Amniotic epithelial cell (primary cell): ENCODE measurements at places on chromosomes 5 and 9.
A peak's percentile ranks its signal among the peaks of the same experiment; 100 is the strongest.

- DNase-seq: no peak
Measured at GRCh38 chr5:143026380-143026779, 256.2 kb downstream of the ARHGAP26 start.

DNA sequence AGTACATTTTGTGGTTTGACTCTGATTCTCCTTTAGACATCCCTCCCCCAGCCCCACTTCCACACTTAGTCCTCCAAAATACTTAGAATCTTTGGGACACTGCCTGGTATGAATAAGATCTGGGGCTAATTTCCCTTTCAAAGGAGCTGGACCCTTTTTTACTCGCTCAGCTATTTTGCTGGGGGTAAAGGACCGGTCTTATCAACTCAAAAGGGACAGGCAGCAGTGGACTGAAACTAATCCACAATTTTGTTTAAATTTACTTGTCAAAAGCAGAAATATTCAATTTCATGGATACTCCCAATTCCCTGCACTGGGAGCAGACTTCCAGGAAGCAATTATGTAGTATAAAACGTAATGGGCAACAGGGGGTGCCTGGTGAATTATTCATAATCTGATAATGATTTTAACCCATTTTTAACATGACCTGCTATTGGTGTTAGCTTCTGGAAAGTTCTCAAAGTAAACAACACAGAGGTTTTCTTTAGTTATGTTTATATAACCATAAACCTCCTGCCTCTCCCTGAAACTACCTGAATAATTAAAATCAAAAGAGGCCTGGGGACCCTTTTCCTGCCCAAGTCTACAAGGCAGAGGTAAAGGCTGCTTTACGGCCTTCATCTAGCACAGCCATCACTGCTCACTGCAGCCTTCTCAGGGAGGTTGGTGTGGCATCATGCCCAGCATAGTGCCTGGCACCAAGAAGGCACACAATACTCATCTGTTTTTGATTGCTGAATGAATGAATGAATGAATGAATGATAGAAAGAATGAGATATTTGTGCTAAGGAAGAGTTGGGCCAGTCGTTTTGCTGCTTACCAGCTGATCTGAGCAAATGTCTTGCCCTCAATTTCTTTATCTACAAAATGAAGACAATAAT lies 44.2 kb upstream of the GNPDA1 start:
- DNase-seq: no peak

- no peak for DNase-seq
Measured at GRCh38 chr9:84254972-84255371, 85.6 kb downstream of the SLC28A3 start.

GRCh38 chr5:76679231-76679630 lies 36.7 kb upstream of the F2R start:
- DNase-seq: peak; percentile 80

- peak; percentile 36 for DNase-seq
Measured at GRCh38 chr9:104740621-104741020, 6.9 kb upstream of the NIPSNAP3A start.

GRCh38 chr5:138661991-138662434 lies 86.8 kb upstream of the HSPA9 start:
- DNase-seq: no peak

DNA sequence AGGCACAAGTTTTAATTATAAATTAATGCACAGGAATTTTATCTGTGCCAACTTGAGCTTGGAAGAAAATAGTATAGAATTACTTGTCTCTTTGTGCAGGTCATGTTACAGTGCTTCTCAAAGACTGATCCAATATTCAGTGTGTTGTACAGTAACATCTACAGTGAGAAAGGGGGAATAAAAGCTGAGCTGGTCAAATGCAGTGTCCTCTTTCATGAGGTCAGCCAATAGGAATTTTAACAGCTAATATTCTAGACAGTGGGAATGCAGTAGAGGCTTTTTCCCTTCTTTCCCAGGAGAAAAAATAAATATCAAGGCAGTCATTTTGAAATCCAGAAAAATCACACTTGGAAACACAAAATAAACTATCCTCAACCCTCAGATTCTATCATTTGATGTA lies 95.7 kb upstream of the ITGA1 start:
- peak; percentile 42 for DNase-seq

DNA sequence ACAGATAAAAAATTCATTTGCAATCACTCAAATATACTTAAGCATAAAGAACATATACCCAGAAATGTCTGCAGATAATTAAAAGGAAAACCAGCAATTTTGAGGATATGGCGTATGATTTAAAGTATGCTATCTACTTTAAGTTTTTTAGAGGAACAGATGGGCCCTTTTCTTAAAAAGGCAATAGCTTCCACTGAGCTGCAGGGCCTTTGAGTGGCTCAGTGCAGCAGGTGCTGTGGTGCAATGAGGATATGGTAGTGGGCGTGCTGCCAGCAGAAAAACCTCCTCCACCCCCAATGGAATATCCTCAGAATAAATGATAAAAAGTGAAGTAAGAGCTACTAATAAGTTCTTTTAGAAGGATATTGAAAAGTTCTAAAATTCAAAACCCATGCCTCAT lies 814.5 kb downstream of the MTRR start:
- DNase-seq: peak; percentile 15

- no peak for DNase-seq
Measured at GRCh38 chr9:78286946-78287388, 10.0 kb upstream of the PSAT1 start.

GRCh38 chr9:132794730-132795380 lies 83.2 kb downstream of the AK8 start:
- DNase-seq: no peak

DNA sequence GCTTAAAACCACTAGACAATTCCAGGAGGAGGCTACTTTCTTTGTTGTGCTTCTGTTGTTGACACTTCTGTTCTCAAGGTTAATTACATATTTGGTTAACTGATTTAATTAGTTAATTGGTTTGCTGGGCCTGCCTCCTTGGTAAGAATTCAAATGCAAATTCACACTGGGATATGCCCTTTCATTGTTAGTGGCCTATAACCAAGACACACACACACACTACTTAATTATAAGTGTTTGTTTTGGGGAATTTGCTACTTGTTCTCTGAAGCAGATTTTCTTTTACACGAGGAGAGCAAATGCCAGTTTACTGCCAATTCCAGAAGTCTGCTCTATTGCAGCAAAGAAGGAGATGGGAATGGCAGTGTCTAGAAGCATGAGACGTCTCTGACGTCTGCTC lies 101.6 kb upstream of the BASP1 start:
- DNase-seq: no peak

- DNase-seq: peak; percentile 45
Measured at GRCh38 chr5:72107131-72107900, at the start of gene MAP1B. MAP1B (plus strand) TSS chr5:72107475; CDS start chr5:72107532, 57 bp downstream.

DNA sequence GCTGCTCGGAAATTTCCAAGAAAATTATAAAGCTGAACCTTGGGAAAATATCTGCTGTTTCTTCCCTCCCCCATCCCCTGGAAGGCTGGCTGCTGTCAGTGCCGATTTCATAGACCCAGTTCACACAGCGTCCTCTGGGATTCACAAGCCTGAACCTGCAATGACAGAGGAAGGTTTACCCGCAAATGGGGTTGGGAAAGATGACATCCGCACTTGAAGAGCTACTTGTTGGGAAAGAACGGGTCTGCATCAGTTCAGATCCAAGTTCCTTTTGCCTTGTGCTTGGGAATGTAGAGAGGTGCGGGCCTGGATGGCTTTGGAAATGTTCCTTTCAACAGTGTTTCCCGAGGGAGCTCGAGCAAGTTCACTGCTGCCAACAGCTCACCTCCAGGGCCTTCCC lies 13.9 kb downstream of the PCDH12 start:
- DNase-seq: no peak

DNA sequence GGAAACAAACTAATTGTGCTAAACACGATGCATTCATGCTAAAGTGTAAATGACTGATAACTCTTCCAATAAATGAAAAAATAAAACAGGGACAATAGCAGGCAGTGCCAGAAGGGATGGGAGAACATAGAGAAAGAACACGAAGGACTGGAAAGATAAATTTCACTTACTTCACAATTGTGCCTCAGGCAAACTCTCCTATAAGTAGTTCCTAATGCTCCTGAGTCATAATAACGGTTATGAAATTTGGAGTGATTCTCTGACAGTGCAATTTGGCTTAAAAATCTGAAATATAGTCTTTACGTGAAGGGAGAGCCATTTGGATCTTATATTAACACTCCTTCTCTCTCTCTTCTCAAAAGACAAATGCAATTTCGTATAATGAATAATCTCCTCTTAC lies 2218.5 kb downstream of the MAT2B start:
- no peak for DNase-seq

DNA sequence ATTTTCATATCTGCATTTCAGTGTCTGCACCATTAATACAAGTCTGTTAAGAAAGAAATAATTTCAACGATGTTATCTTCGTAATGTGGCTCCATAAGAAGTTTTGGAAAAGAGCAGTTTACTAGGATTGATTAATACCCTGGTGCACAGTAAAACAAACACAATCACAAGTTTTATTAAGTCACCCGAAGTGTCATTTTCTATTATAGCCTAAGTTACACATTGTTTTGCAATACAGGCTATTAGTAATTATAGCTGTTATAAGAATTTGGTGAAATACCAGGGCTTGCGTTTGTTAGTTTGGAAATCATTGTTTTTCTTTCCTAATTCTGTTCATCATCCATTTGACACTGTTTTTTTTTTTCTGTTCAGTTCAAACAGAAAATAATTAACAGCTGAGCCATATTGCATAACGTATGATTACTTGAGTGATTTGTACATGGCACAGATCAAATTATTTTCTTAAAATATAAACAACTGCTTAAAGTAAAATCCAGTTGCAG lies 30.6 kb downstream of the LVRN start:
- no peak for DNase-seq

GRCh38 chr9:137784641-137785513 lies 92.7 kb upstream of the CACNA1B start:
- DNase-seq: no peak

- DNase-seq: no peak
Measured at GRCh38 chr5:64347309-64347708, 158.5 kb upstream of the RGS7BP start.

GRCh38 chr9:98983295-98984268 lies 39.9 kb downstream of the COL15A1 start:
- DNase-seq: peak; percentile 88

GRCh38 chr9:76099516-76099915 lies 209.0 kb downstream of the PCSK5 start:
- DNase-seq: no peak

DNA sequence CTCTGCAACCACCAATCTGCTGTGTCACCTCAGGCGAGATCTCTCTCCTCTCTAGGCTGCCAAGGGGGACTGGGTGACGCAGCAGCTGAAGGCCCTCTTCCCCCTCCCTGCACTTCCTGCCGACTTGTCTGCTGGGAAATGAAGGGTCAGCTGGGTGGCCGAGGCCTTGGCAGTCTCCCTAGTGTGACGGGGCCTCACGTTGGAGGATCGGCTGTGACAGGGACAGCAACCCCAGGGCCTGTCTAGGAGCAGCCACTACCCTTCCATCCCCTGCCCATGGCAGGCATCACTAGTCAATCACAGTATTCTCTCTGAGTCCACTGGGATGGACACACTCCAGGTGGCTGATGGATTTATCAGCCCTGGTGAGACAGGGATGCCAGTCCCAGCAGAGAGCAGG lies 107.3 kb upstream of the SARDH start:
- no peak for DNase-seq

DNA sequence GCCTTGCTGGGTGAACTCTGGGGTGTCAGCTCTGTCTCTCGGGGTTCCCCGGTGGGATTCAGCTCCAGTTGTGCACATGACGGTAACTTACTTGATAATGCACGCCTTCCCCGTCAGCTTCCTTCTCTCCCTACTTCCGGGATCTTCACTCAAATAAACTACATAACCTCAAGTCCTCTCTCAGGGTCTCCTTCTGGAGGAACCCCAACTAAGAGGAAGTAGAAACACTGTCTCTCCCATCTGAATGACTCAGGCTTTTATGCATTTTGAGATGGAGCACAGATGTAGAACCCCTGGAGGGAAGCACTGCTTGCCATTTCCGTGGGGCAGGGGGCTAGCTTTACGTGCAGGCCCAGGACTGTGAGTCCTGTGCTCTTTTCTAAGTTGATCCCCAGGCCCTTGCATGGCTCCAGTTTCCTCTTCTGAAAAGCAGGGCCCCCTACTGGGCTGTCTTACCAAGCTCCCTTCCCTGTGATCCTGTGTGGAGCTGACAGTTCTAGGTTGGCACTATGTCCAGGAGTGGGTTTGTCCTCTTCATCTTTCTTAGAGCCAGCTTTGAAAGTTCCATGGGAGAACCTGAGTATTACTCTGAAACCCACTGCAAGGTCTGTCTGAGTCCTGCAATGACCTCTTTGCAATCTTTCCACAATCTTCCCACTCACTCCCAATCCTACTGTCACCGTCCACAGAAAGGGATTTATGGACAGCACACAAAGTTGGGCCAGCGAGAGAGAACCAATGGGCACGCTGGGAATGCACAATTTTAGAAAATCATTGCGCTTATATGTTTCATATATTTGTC lies 17.7 kb downstream of the S1PR3 start:
- DNase-seq: no peak

- no peak for DNase-seq
Measured at GRCh38 chr9:126149661-126150060, 177.0 kb upstream of the MVB12B start.

DNA sequence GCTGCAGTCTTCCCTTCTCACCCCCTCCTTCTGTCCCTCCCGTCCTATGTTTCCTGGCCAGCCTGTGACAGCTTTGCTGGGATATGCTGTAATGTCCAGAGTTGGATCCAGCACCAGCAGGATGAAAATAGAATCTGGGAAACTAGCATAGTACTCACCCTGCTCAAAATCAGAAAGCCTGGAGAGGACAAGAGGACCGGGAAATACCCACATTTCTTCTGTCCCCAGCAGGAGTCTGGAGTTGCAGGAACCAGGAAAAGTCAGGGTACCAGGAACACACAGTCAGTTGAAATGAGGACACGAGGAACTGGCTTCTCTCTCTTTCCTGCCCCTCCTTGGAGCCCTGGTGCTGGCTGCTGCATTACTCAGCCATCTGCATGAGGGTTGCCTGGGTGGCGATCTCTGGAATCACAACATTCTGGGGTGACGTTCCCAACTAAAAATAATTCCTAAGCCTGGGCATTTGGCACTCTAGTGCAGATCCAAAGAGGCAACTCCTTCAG lies 59.6 kb upstream of the NFIL3 start:
- peak; percentile 26 for DNase-seq

DNA sequence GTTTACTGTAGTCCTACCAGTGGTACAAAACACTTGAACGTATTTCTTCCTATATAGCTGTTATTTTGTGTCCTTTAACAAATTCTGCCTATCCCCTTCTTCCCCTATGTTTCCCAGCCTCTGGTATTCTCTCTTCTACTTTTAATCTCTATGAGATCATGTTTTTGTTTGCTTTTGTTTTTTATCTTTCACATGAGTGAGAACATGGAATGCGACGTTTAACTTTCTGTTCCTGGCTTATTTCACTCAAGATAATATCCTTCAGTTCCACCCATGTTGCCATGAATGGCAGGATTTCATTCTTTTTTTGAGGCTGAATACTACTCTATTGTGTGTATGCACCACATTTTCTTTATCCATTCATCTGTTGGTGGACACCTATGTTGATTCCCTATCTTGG lies 634.4 kb upstream of the WWC1 start:
- DNase-seq: peak; percentile 69

DNA sequence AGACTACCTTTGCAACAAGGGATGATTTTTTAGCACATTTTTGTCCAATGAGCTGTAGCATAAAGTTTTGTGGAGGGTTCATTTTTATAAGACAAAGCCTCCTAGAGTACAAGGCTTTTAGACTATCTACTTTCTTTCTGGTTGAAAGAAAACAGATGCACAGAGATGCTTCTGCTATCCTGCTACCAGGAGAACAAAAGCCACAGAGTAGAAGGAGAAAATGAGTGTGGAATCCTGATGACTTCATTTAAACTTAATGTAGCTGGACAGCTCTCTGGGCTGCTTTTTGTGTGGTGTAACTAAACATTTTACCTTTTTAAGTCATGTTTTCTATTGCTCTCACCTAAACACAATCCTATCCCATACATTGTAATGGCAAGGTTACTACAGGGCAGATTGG lies 1009.4 kb downstream of the TLE1 start:
- DNase-seq: peak; percentile 19
